ENCODE measurements at places on chromosomes 6 and 20.

DNA sequence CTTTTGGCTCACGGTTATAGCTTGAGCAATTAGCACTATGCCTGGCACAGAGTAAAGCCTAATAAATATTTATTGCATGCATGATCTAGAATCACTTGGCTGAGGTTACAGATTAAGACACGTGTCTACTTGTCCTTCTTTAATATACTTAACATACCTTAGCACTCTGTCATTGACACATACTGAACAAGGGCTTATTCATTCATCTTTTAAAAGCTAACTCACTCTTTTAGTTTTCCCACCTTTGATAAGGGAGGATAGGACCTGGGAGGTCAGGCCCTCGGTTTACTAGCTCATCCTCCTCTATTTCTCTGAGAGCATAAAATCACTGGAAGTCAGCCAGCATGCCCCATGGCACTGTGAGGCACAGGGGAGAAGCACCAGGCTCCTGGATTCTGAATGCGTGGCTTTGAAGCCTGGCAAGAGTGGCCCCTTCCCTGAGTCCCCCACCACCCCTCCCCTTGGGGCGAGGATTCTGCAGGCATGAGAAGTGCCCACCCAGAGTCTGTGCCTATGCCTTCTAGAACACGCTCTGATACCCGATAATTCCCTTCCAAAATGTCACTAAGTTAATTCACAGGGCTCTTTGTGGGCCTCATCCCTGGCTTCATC, 11.2 kb downstream of the ZCCHC3 start:
- DNase-seq: no peak
- H3K36me3 ChIP-seq: no peaks in the 10 kb centered on the region
- no peak overlapping the region for H3K4me3 ChIP-seq
- H3K4me1 ChIP-seq: peaks cover 21% of the 10 kb centered on the region
- no peaks in the 10 kb centered on the region for H3K27me3 ChIP-seq
- H3K27ac ChIP-seq: no peak overlapping the region

DNA sequence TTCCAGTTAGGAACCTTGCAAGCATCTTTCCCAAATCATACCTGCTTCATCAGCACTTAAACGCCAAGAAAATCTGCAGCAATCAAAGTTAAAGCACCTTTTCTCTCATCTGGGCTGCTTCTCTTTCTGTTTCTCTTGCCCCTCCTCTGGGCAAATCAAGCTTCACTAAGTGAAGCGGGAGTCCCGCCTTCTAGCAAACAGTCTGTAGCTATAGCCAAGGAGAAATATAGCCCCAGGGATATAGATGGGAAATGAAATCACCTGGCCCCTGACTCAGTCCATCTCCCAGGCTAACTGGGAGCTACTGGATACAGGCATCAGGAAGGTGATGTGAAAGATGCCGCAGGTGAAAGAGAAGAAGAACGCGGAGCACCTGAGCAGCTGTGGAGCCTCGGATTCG, 481.9 kb downstream of the C6orf118 start:
- no peak overlapping the region for H3K4me3 ChIP-seq
- no peaks in the 10 kb centered on the region for H3K4me1 ChIP-seq
- DNase-seq: no peak
- no peaks in the 10 kb centered on the region for H3K27me3 ChIP-seq
- no peaks in the 10 kb centered on the region for H3K36me3 ChIP-seq
- H3K27ac ChIP-seq: no peak overlapping the region

- H3K27ac ChIP-seq: no peak overlapping the region
- H3K36me3 ChIP-seq: no peaks in the 10 kb centered on the region
- H3K27me3 ChIP-seq: no peaks in the 10 kb centered on the region
- H3K4me1 ChIP-seq: no peaks in the 10 kb centered on the region
These were observed 160.4 kb downstream of the CD83 start for GRCh38 chr6:14278006-14278405.

- H3K4me3 ChIP-seq: no peak overlapping the region
- no peak for DNase-seq
- H3K27ac ChIP-seq: no peak overlapping the region
- no peaks in the 10 kb centered on the region for H3K4me1 ChIP-seq
These were observed 23.9 kb downstream of the EYA4 start for GRCh38 chr6:133265066-133265465.

DNA sequence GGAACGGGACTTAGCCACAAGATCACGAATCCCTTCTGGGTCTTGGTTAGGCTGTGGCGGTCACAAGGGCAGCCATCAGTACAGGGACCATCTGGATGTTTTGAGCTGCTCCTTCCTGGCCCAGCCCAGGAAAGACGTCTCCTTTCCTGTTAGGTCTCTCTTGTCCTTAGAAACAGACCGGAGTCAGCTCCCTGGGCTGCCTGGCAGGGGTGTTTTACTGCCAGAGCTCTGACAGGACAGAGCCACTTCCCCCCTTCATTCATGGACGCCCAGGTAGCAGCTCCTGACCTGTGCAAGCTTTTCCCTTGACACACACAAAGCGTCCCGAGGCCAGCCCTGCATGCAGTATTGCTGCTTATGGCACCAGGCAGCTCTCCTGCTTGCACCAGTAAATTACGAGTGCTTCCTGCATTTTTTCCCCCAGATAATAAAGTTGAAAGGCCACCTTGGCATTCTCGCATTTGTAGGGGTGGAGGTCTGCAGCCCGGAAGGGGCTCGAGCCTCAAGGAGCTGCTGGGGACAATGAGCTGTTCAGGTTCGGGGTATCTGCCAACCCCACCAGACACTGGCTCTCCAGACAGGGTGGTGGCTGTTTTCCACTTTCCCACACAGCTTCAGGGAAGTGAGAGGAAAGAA, 87.4 kb downstream of the NOL4L start:
- peak overlapping the region; percentile 9 for H3K27ac ChIP-seq
- DNase-seq: no peak
- H3K36me3 ChIP-seq: no peaks in the 10 kb centered on the region
- H3K4me1 ChIP-seq: no peaks in the 10 kb centered on the region

DNA sequence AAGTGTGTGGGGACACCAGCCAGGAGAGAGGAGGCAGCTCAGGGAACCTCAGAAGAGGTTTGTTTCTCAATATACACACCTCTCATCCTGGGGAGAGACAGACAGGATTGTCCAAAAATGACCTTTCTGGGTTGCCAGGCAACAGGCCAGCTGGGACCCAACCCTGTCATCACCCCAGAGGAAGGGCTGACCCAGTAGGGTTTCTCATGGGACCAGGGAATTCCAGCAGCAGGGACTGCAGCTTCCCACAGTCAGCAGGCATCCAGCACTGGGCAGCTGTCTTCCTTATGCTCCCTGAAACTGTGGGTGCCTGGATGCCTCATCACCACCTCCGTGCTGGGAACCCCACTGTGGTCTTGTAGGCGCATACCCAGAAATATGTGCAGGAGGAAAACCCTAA, 1.3 kb downstream of the C20orf202 start:
- H3K36me3 ChIP-seq: no peaks in the 10 kb centered on the region
- peak overlapping the region; percentile 56 for H3K27ac ChIP-seq
- DNase-seq: peak; percentile 53
- H3K27me3 ChIP-seq: no peaks in the 10 kb centered on the region

DNA sequence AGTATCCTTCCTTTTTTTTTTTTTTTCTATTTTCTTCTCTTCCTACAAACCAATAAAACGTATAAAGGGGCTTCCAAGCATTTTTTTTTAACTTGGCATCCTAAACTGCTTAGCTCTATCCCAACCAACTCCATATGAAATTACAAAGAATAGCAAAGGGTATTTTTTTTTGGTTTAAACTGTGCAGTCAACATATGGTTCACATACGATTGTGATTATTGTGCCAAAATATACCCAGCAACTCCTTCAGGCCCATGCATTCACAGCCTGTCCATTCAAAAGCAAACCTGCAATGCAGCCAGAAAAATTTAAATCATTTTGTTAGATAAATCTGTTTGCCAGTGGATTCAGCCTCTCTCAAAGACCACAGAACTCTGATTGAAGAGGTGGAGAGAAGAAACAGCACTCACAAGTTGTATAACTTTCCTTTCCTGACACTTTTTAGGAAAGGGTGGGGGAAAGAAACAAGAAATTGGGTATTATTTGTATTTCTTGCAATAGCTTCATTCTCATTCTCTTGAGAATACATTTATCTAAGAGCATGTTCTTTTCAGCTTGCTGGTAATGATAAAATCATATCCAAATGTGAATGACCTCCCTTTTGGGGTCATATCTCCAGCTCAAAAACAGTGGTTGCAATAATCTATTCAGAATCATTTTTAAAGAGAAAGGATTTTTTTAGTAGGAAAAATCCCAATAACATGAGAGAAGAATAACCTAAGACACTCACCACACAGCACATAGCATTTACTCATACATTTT, 701.3 kb upstream of the CHD6 start:
- no peak overlapping the region for H3K4me3 ChIP-seq
- H3K27me3 ChIP-seq: no peaks in the 10 kb centered on the region
- H3K36me3 ChIP-seq: no peaks in the 10 kb centered on the region
- no peaks in the 10 kb centered on the region for H3K4me1 ChIP-seq
- DNase-seq: no peak

DNA sequence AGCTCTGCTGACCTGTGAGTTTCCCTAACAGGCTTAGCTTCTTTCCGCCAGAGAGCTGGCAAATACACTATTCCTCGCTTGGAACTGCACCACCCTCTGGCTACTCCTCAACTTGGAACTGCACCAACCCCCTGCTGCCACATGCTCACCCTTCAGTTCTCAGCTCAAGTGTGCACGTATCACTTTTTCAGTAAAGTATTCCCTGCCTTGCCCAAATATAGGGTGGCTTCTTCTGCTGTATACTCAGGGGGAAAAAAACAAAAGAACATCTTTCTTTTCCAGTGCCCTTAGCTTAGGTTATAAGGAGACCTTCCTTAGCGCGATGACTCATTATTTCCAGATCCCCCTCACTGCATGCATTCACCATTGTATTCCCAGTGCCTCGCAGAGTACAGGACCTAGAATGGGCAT, 21.2 kb downstream of the GNAS-AS1 start:
- DNase-seq: peak; percentile 58
- H3K4me3 ChIP-seq: no peak overlapping the region
- no peak overlapping the region for H3K27ac ChIP-seq
- peaks cover 6% of the 10 kb centered on the region for H3K27me3 ChIP-seq
- H3K4me1 ChIP-seq: no peaks in the 10 kb centered on the region

- H3K27ac ChIP-seq: no peak overlapping the region
- no peaks in the 10 kb centered on the region for H3K4me1 ChIP-seq
- no peaks in the 10 kb centered on the region for H3K36me3 ChIP-seq
- DNase-seq: no peak
These were observed 121.9 kb upstream of the ZFP64 start for GRCh38 chr20:52313341-52313963.

GRCh38 chr20:59160389-59161115, 3.1 kb upstream of the ZNF831 start:
- no peaks in the 10 kb centered on the region for H3K36me3 ChIP-seq
- no peaks in the 10 kb centered on the region for H3K27me3 ChIP-seq
- H3K27ac ChIP-seq: peak overlapping the region; percentile 77
- DNase-seq: peak; percentile 57

- DNase-seq: no peak
- no peaks in the 10 kb centered on the region for H3K27me3 ChIP-seq
- H3K4me1 ChIP-seq: no peaks in the 10 kb centered on the region
- H3K4me3 ChIP-seq: no peak overlapping the region
These were observed 12.8 kb upstream of the ZNFX1 start for GRCh38 chr20:49290608-49291191.

GRCh38 chr6:2998998-2999617, 586 bp upstream of the NQO2 start:
- peak overlapping the region; percentile 74 for H3K27ac ChIP-seq
- H3K4me1 ChIP-seq: peaks cover 26% of the 10 kb centered on the region
- peak; percentile 79 for DNase-seq
- H3K4me3 ChIP-seq: peak overlapping the region; percentile 87
- no peaks in the 10 kb centered on the region for H3K27me3 ChIP-seq
- no peaks in the 10 kb centered on the region for H3K36me3 ChIP-seq

- peaks cover 15% of the 10 kb centered on the region for H3K36me3 ChIP-seq
- H3K4me1 ChIP-seq: no peaks in the 10 kb centered on the region
- DNase-seq: no peak
These were observed 55.2 kb downstream of the PIGU start for GRCh38 chr20:34621383-34622367.

- no peak overlapping the region for H3K27ac ChIP-seq
- no peak for DNase-seq
- peaks cover 17% of the 10 kb centered on the region for H3K4me1 ChIP-seq
- no peak overlapping the region for H3K4me3 ChIP-seq
These were observed 92.9 kb upstream of the ENPP5 start for GRCh38 chr6:46263707-46264086.

DNA sequence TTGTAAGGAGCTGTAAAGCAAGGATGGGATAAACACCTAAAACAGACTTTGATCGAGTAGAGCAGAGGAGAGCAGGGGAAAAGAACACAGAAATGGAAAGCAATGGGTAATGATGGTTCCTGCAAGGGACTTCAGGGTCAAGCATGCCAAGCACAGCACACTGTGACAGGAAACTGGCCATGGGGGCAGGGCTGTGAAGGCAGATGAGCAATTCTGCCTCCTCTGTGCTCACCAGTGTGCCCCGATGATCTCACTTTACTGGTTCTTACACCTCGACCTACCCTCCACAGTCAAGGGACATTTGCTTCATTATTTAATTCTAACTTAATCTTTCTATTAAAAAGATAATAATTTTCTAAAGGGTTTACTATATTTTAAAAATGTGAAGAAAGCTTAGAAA, 21.6 kb upstream of the MYB start:
- H3K27ac ChIP-seq: no peak overlapping the region
- H3K4me1 ChIP-seq: no peaks in the 10 kb centered on the region
- no peak overlapping the region for H3K4me3 ChIP-seq
- no peak for DNase-seq
- no peaks in the 10 kb centered on the region for H3K36me3 ChIP-seq
- peaks cover 6% of the 10 kb centered on the region for H3K27me3 ChIP-seq

DNA sequence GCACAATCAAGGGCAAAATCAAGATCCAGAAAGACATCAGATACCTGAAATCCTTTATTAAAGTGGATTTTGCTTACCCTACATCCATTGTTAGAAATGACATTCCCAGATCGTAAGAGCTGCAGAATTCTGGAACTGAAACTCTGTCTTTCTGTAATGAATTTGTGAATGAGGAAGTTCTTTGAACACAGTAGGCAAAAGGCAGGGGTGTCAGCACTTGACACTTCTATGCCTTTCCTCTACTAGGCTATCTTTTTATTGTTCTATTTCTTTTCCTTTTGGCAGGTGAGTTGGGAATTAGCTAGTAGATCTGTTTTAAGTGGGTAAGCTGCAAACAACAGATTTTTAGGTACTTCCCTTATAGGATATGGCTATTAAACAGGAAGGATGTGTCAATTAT, 126.3 kb downstream of the CARMIL1 start:
- peaks cover 22% of the 10 kb centered on the region for H3K4me1 ChIP-seq
- no peak overlapping the region for H3K27ac ChIP-seq
- no peak overlapping the region for H3K4me3 ChIP-seq
- no peak for DNase-seq
- H3K36me3 ChIP-seq: no peaks in the 10 kb centered on the region

- no peak for DNase-seq
- no peak overlapping the region for H3K4me3 ChIP-seq
- H3K4me1 ChIP-seq: no peaks in the 10 kb centered on the region
- no peak overlapping the region for H3K27ac ChIP-seq
- no peaks in the 10 kb centered on the region for H3K36me3 ChIP-seq
- H3K27me3 ChIP-seq: no peaks in the 10 kb centered on the region
These were observed 32.1 kb downstream of the FNDC1 start for GRCh38 chr6:159201336-159201735.
